ENCODE measurements at places on chromosomes 7 and 10.

GRCh38 chr10:48390933-48391845, 84.7 kb downstream of the MAPK8 start:
- no peak for DNase-seq

- DNase-seq: no peak
These were observed 90.0 kb upstream of the STK17A start for GRCh38 chr7:43492896-43493295.

- no peak for DNase-seq
These were observed 64.1 kb downstream of the DOCK1 start for GRCh38 chr10:126969310-126969709.

DNA sequence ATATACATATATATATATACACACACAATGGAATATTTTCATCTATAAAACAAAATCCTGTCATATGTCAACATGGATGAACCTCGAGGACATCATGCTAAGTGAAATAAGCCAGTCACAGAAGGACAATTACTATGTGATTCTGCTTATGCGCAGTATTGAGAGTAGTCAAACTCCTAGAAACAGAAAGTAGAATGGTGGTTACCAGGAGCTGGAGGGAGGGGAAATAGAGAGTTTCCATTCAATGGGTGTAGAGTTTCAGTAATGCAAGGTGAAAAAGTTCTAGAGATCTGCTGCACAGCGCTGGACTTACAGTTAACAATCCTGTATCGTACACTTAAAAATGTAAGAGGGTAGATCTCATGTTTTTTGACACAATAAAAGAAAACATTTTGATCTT, 181.9 kb downstream of the CDCA7L start:
- no peak for DNase-seq

DNA sequence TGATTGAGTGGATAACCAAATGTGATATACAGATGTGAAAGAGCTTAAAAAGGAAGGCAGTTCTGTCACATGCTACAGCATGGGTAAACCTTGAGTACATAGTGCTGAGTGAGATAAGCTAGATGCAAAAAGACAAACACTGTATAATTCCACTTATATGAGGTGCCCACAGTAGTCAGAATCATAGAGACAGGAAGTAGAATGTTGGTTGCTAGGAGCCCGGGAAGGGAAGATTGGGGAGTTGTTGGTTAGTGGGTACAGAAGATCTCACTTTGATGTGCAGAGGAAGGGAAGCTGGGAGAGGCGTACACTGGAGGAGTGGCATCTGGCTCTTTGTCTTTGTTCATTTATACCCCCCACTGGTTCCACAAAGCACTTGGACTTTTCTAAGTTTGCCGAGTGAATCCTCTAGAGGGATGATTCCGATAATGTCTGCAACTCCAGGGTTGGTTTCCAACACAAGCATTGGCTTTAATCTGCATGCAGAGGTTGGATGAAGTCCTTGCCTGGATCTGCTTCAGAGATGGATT, 39.5 kb downstream of the TSPAN14 start:
- DNase-seq: no peak

GRCh38 chr10:98460837-98461499, 14.2 kb upstream of the HPS1 start:
- no peak for DNase-seq

GRCh38 chr10:31304291-31304970, 14.6 kb upstream of the ZEB1 start:
- DNase-seq: no peak

DNA sequence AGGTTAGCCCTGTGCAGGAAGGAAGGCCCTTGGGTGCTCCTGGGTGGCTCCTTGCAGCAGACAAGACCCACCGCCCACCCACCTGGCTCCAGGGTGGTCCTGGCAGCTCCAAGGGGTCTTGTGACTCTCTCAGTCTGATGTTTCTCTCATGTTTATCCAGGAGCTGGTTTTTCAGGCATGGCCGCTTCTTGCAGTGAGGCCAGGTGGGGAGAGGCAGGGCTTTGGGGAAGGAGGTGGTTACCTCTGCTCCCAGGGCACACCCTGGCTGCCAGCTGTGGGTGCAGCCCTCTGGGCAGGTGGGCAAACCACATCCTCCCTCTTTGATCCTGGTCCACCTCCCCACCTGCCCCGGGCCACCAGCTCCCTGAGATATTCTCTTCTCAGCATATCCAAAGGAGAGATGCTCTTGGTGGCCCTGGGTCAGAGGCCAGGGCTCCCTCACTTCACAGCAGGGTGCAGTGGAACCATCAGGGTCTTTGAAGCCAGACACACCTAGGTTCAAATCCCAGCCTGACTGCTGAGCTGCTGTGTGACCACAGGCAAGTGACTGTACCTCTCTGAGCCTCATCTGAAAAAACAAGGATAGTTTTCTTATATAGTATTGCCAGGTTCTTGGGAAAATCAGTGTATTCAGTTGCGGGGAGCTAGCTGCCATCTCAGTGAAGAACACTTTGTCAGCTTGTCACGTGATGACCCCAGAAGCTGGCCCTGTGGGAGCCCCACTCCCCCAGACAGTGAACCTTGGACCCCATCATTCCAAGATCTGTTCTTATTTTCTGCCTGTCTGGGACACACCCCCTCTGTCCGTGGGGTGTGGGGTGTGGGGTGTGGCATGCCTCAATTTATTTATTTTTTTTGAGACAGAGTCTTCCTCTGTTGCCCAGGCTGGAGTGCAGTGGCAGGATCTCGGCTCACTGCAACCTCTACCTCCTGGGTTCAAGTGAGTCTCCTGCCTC, 11.5 kb downstream of the GTF2IRD1 start:
- DNase-seq: no peak

Data from stimulated activated CD8-positive, alpha-beta memory T cell treated with anti-CD3 and anti-CD28 coated beads, Interleukin-4, amount 100 ng/mL, for 24 hours (primary cell).